ENCODE measurements at places on chromosomes 1 and 21. TPM values are rescaled to one million over a fixed set of nuclear protein-coding genes. Genes with fewer than 3 reads are reported as not detected.
A peak's percentile ranks its signal among the peaks of the same experiment; 100 is the strongest.

GPR37L1 gene
- 0.11 TPM for total RNA-seq

LYSMD1 gene
- total RNA-seq = 6.7 TPM

DNA sequence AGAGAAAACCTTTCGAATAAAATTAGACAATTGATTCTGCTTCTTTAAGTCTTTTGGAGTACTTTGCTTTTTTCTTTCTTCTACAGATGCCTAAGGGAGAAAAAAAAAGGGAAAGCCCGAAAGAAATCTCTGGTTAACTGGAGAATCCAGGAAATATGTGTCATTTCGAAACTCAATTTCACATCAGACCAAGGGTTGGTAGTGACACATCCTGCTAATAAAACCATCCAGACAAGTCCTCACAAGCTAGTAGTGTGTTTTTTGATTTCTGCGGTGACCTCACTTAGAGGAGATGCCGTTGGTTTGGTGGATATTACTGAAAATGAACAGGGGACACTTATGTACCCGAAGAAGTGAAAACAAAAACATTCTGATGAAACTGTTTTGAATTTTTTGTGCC lies 726.5 kb upstream of the ADAMTS5 start:
- no peak for DNase-seq
- H3K36me3 ChIP-seq = peaks cover 13% of the 10 kb centered on the region
- H3K27me3 ChIP-seq = no peaks in the 10 kb centered on the region
- H3K27ac ChIP-seq = no peak overlapping the region

- peak overlapping the region; percentile 76 for H3K4me3 ChIP-seq
- peaks cover 11% of the 10 kb centered on the region for H3K4me1 ChIP-seq
- H3K27me3 ChIP-seq = no peaks in the 10 kb centered on the region
Measured at GRCh38 chr1:38006008-38006828, 904 bp upstream of the FHL3 start.

Measured in H9 (cell line).